ENCODE measurements at places on chromosomes 6 and 20.

- DNase-seq: no peak
Measured at GRCh38 chr6:157966589-157966977, 15.1 kb upstream of the SYNJ2 start.

DNA sequence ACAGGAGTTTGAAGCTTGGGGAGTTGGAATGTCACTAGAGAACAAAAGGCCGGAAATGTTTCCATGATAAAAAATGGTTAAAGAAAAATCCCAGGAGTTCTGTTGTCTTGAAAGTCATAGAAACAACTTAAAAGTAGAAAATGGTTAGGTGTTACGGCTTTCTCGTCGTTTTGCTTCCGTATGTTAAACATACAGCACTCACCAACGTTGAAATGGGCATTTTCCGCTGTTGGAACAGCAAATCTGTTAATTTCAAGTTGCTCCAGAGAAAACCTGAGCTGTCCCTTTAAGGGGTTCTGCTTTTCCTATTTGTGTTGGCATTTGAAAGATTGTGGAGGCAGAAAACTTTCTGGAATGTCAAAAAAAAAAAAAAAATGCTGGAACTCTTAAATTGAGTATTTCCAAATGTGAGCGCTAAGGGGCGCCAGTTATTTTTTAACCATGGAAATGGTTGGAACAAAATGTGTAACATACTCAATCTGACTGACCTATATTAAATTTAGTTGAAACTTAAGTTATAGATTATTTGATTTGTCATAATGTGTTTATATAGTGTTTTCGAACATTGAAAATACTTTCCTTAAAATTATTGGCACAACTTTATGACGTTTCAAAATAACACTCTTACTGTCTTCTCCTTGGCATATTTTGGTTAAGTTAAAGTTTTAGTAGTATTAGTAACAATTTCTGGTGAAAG, 2.2 kb downstream of the QKI start:
- peak; percentile 84 for DNase-seq

GRCh38 chr6:154550779-154551178, 40.3 kb upstream of the CNKSR3 start:
- DNase-seq: no peak

DNA sequence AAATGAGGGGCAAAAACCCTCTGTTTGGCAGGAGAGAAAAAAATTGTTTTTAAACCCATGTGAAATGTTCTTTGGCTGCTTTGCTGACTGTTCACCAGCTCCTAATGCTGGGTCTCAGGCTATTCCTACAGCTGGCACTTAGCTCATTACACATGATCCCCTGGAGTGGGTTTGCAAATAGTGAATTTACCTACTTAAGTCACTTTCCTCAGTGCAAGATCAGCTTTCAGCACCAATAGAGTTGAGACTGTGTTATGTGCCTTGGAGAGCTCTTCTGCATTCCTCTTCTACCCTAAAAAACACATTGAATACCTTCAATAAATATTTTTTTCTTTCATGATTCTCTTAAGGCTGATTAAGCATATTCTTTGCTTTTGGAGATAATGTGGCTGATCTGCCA, 58.4 kb upstream of the PRDM1 start:
- DNase-seq: no peak

GRCh38 chr6:16719488-16719887, 41.8 kb downstream of the ATXN1 start:
- no peak for DNase-seq

DNA sequence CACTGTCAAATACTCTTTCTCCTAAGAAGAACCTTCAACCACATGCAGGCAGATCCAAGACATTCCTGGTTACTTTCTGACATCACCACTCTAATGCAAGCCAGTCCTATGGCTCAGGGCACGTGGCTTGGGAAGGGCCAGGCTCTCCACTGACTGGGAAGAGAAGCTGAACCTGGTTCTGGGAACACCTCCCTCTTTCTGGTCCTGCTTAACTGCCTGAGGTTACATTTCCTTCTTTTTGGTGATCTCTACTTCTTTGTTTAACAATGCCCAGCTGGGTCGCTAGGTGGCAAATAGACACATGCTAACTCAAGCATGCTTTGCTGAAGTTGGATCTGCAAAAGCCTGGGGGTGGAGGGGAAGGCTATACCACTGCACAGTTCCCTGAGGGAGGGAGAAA, 249.8 kb downstream of the GMDS start:
- no peak for DNase-seq

DNA sequence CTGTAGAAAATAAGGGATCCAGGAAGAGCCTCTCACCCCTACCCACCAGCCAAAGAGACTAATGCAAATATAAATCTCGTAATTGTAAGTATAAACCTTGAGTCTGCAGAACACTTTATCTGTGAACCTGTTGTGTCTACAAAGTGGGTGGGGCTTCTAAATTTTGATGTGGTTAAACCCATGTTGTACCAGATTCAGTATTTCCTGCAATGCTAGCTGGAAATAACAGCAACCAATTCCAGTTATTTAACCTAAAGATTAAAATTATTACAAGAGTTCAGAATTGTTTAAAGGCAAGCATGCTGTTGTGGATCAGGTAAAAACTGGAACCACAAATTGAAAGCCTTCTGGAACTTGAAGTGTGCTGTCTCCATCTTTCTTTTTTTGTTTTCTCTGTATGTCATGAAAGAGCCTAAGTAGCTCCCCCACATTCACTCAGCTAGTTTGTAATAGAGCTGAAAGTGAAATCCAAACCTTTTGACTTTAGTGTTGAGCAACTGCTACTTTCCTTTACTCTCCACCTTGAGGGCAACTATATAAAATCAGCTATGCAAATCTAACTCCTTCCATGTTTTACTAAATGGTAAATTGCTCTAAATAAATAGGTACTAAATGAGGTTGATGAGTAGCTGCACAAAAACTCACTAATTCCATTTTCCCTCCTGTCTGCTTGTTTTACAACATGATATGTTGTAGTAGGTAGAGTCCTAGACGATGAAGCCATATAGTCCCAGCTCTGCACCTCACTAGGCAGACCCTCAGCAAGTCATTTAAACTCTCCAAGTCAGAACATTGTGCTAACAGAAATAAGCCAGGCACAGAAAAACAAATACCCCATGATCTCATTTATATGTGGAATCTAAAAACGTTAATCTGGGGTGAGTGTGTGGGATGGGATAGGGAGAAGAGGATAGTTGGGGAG, 17.9 kb upstream of the THEMIS start:
- DNase-seq: no peak

- DNase-seq: no peak
Measured at GRCh38 chr6:40482532-40482931, 104.6 kb downstream of the LRFN2 start.

GRCh38 chr6:162864911-162865310, 137.1 kb downstream of the PACRG start:
- DNase-seq: peak; percentile 51

DNA sequence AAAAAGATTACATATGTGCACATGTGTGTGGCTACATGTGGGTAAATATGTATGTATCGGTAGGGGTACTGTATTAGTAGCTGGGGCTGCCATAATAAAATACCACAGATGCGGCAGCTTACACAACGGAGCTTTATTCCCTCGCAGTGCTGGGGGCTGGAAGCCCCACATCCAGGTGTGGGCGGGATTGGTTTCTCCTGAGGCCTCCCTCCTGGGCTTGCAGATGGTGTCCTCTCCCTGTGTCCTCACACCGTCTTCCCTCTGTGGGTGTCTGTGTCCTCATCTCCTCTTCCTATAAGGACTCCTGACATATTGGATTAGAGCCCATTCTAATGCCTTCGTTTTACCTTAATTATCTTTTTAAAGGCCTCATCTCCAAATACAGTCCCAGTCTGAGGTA, 97.7 kb downstream of the LY86 start:
- DNase-seq: no peak

- DNase-seq: no peak
Measured at GRCh38 chr20:49838546-49838945, 25.9 kb downstream of the SLC9A8 start.

GRCh38 chr6:52390361-52390727, 28.4 kb downstream of the PAQR8 start:
- DNase-seq: no peak

DNA sequence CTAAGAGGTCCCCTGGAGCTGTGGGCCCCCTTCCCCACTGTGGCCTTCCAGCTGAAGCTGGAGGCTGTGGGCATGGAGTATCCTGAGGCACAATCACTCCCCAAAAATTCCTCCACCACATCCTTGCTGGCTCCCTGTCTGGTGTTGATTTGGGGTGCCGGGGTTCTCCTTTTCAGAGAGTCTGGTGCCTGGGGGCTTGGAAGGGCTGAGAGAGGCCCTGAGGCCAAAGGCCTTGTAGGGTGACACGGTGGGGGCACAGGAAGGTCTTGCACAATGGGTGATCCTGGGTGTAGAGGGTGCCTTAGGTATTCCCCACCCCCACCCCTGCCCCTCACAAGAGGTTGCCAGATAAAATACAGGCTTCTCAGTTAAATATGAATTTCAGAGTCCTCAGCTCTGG, 33.2 kb upstream of the VEGFA start:
- DNase-seq: no peak

GRCh38 chr6:41367061-41367460, 31.7 kb downstream of the NCR2 start:
- no peak for DNase-seq

Measured in muscle of arm (tissue), 14 donors.